ENCODE measurements at places on chromosomes 7 and 10. TPM values are rescaled to one million over a fixed set of nuclear protein-coding genes. Genes with fewer than 3 reads are reported as not detected.

The STK31 gene
- total RNA-seq, result 0.38 TPM

The CPN1 gene
- total RNA-seq, result not detected

The HMX3 gene
- total RNA-seq, result 0.92 TPM

The MYPN gene
- 0.47 TPM for total RNA-seq

The GPR146 gene
- 5.7 TPM for total RNA-seq

The TMEM229A gene
- 0.32 TPM for total RNA-seq

The ANKIB1 gene
- total RNA-seq, result 74.8 TPM

- DNase-seq, result no peak
These were observed 41.2 kb downstream of the TACR2 start for GRCh38 chr10:69375307-69376151.

GRCh38 chr7:77419102-77419501 is 3.0 kb upstream of the GSAP start:
- no peak for DNase-seq

GRCh38 chr10:22252801-22253579 is 35.2 kb upstream of the EBLN1 start:
- DNase-seq, result peak; percentile 67

GRCh38 chr10:126640401-126640800 is 30.1 kb downstream of the C10orf90 start:
- no peak for DNase-seq

GRCh38 chr7:41735206-41735605 is 32.3 kb upstream of the INHBA start:
- no peak for DNase-seq

- DNase-seq, result no peak
These were observed 92.7 kb upstream of the RET start for GRCh38 chr10:42984035-42984610.
